Right atrium auricular region (tissue), 2 donors: ENCODE measurements at places on chromosomes 3 and 15. TPM values are rescaled to one million over a fixed set of nuclear protein-coding genes. Genes with fewer than 3 reads are reported as not detected.

RBP2 gene
- not detected for total RNA-seq

THAP10 gene
- 3.1 TPM for total RNA-seq

DNA sequence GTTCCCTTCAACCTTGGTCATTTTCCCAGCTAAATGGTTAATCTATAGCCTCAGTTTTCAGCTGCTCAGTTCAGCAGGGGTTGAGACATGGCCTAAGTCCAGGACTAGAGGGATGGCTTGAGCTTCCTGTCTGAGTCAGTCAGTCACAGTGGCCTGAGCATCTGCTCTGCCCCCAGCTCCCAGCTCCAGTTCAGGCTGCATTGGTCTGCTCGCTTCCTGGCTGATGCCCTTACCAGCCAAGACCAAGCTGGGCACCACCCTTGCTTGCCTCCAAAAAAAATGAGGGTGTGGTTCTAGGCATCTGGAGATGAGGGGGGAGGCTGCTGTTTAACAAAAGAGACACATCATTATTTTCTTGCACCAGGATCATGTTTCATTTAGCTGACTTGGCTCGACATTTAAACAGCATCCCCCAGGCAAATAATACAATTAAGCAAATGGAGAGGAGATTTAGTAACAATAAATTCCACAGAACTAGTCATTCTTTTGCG lies 70.7 kb downstream of the WNT5A start:
- H3K4me3 ChIP-seq = no peak overlapping the region
- DNase-seq = no peak
- no peak overlapping the region for H3K27ac ChIP-seq
- no peaks in the 10 kb centered on the region for H3K27me3 ChIP-seq
- H3K36me3 ChIP-seq = no peaks in the 10 kb centered on the region

- H3K4me1 ChIP-seq = no peaks in the 10 kb centered on the region
- no peak overlapping the region for H3K27ac ChIP-seq
- no peak for DNase-seq
- H3K4me3 ChIP-seq = no peak overlapping the region
- H3K27me3 ChIP-seq = no peaks in the 10 kb centered on the region
These were observed 21.6 kb upstream of the ZNF280D start for GRCh38 chr15:56754772-56755370.

- no peak overlapping the region for H3K27ac ChIP-seq
- no peak overlapping the region for H3K4me3 ChIP-seq
- no peaks in the 10 kb centered on the region for H3K27me3 ChIP-seq
- no peaks in the 10 kb centered on the region for H3K4me1 ChIP-seq
- no peak for DNase-seq
- no peaks in the 10 kb centered on the region for H3K36me3 ChIP-seq
These were observed 135.2 kb upstream of the CTNNB1 start for GRCh38 chr3:41064070-41064469.

GRCh38 chr3:171979081-171979480 lies 60.3 kb upstream of the FNDC3B start:
- no peak overlapping the region for H3K4me3 ChIP-seq
- no peak overlapping the region for H3K27ac ChIP-seq
- no peaks in the 10 kb centered on the region for H3K27me3 ChIP-seq
- peaks cover 24% of the 10 kb centered on the region for H3K4me1 ChIP-seq

- no peaks in the 10 kb centered on the region for H3K36me3 ChIP-seq
- H3K27ac ChIP-seq = no peak overlapping the region
- no peak overlapping the region for H3K4me3 ChIP-seq
These were observed 249.1 kb upstream of the CHRNA7 start for GRCh38 chr15:31781261-31781660.

GRCh38 chr3:43765521-43765971 lies 74.8 kb downstream of the ABHD5 start:
- no peaks in the 10 kb centered on the region for H3K27me3 ChIP-seq
- H3K36me3 ChIP-seq = no peaks in the 10 kb centered on the region
- H3K27ac ChIP-seq = no peak overlapping the region
- H3K4me3 ChIP-seq = no peak overlapping the region

GRCh38 chr15:31197497-31198414 lies 96.2 kb upstream of the TRPM1 start:
- H3K27me3 ChIP-seq = no peaks in the 10 kb centered on the region
- H3K4me1 ChIP-seq = no peaks in the 10 kb centered on the region
- no peak overlapping the region for H3K4me3 ChIP-seq
- H3K27ac ChIP-seq = no peak overlapping the region
